ENCODE measurements at places on chromosomes 6 and 20.

GRCh38 chr20:49503176-49503575, 20.7 kb upstream of the KCNB1 start:
- DNase-seq: no peak

- no peak for DNase-seq
Observed at GRCh38 chr6:4906293-4907276, 97.3 kb downstream of the RPP40 start.

DNA sequence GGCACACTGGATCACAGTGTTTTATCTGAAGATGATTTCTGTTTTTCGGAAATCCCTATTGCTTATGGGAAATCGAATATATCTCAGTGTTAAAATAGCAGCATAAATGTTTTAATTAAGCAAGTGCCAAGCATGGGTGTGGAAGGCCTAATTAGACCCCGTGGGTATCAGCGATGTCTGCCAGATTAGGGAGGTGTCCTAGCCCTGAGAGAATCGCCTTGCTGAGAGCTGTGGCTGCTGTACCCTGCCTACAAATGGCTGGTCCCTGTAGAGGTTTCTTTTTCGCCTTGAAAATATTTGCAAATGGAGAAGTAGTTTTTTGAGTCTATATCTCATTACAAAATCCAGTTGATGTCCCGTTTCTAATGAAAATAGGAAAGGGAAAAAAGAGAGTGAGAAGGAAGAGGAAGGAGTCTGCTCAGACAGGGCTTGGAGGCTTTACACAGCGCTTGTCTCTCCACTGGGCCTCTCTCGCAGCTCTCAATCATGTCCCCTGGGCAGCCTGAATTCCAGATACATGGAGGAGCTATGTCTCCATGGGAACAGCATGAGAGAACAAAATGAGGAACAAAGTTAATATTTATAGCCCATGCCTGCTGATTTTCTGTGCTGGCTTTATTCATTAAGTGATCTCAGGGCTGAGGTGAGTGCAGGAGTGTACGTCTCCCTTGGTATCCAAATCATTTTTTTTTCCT, 35.2 kb upstream of the BCLAF1 start:
- DNase-seq: no peak

- DNase-seq: no peak
Observed at GRCh38 chr20:36756496-36756895, 10.6 kb upstream of the NDRG3 start.

GRCh38 chr6:170284866-170285469, 5.9 kb downstream of the DLL1 start:
- no peak for DNase-seq
